ENCODE measurements at places on chromosomes 7 and 10.

DNA sequence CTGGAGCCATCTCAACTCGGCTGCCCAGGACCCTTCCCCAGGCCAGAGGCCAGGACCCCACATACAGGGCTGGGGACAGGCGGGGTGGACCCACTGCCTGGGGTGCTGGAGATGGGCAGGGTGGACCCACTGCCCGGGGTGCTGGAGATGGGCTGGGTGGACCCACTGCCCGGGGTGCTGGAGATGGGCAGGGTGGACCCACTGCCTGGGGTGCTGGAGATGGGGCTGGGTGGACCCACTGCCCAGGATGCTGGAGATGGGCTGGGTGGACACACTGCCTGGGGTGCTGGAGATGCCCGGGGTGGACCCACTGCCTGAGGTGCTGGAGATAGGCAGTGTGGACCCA lies 32.4 kb upstream of the FOXL3 start:
- DNase-seq, result no peak

- DNase-seq, result no peak
These were observed 206.9 kb downstream of the PTEN start for GRCh38 chr10:88070080-88070880.

GRCh38 chr10:106711313-106711906 lies 453.1 kb downstream of the SORCS1 start:
- no peak for DNase-seq

DNA sequence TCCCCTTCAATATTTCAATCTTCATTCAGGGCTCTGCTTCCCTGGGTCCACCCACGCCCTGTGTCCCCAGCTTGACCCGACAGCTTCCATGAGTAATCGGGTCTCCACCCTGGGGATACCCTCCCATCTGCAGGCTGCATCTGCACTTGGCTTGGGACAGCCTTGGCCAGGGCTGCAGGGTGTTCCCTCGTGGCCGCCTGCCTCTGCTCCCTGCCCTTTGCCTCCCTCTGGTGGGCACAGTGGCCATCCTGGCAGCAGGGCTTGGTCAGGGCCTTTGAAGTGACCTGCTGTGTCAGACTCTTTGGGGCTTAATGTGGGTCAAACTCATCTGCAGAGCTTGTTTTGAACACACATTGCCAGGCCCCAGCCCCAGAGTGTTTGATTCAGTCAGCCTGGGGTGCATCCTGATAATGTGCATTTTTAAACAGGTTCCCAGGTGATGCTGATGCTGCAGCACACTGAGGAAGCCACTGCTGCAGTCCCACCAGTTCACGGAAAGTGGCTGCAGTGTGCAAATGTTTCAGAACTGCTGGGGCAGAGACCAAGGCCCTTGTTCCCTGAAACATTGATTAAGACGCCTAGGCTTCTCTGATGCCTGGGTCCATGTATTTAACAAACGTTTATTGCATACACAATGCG lies 80.7 kb upstream of the SEC61G start:
- no peak for DNase-seq

All from NCI-H187 (cell line).